Stimulated activated CD4-positive, alpha-beta T cell treated with anti-CD3 and anti-CD28 coated beads, Interleukin-4, amount 100 ng/mL, for 1 hour (primary cell): ENCODE measurements at places on chromosomes 7 and 10.

GRCh38 chr10:27628621-27629020 lies 117.0 kb downstream of the MKX start:
- DNase-seq, result no peak

GRCh38 chr10:92052741-92053140 lies 129.2 kb downstream of the BTAF1 start:
- DNase-seq, result no peak

DNA sequence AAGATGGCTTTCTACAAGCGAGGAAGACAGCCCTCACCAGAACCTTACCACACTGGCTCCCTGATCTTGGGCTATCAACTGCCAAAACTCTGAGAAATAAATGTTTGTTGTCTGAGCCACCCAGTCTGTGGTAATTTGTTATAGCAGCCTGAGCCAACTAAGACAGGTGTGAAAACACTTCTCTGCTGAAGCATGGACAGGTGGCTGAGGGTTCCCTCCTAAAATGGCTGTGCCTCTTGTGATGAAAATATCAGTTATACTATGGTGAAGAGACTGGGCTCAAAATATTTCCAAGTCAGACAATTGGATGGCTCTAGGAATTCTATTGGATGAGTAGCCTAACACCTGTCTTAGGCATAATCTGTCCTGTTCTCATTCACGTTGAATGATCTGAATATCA lies 78.1 kb downstream of the CDK1 start:
- DNase-seq, result no peak

DNA sequence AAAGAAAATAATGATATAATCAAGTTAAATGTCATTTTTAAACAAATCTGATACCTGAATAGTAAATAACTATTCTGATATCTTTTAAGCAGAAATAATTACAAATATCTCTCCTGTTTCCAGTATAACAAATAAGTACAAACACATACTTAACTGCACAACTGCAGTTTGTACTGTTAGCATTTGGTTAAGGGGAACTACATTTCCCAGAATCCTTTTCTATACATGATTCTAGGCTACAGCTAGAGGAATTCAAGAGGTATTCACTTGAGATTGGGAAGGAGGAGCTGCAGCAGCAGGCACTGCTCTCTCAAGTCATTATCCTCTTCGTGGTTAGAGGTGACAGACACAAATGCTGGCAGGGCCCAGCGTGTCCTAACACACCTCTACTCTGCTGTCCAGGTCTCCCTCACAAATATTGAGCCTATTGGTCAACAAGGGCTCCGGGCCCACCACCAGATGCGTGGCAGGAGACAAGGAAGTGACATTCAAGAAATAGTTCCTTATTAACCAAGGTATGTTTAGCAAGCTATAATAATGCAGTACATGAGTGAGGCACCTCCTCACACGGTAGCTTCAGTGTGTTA lies 255.1 kb upstream of the MKLN1 start:
- no peak for DNase-seq

DNA sequence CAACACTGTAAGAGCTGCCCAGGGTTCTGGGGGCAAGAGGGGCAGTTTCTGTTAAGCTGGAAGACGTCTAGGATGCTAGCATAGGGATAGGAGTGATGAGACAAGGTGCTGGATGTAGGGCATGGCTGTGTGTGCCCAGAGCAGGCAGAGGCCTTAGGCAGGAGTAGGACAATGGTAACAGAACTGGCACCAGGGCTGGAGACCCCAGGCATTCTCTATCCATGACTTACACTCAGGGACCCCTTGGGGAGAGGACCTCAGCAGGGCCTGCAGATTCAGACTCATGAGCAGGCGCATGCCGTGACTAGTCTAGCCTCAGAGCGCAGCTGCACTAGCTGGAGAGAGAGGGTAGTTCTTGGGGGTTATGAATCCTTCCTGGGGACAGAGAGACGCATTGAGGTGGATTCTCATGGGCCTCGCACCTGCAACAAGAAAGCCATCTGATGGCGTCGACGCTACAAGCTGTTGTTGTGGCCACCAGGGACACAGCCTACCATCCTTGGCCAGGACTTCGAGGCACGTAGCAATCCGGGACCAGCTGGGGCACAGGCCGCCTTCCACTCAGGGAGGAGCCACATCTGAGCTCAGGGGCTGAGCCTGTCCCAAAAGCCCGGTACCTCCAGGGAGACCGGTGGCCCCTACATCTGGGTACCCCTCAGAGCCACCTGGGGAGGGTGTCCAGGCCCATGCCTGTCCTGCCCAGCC lies 474.1 kb downstream of the PTPRN2 start:
- no peak for DNase-seq

- no peak for DNase-seq
Observed at GRCh38 chr7:85897967-85898366, 711.1 kb upstream of the SEMA3D start.

DNA sequence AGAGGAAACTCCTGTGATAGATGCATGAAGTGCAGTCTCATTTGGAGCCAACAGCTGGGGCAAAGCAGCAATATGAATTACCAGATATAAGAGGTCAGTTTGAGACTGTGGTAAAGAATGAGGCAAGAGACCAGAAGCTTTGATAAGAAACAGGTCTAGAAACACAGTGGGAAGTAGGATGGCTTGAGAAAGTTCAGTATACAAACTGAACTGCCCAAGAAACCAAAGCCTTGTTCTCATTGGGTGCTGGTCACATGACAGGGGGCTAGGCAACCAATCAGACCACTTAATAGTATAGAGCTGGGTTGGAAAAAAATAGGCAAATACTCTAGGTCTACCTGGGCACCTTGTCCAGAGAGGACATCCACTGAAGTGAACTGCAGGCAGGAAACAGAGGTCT lies 46.2 kb upstream of the PLCE1 start:
- no peak for DNase-seq

DNA sequence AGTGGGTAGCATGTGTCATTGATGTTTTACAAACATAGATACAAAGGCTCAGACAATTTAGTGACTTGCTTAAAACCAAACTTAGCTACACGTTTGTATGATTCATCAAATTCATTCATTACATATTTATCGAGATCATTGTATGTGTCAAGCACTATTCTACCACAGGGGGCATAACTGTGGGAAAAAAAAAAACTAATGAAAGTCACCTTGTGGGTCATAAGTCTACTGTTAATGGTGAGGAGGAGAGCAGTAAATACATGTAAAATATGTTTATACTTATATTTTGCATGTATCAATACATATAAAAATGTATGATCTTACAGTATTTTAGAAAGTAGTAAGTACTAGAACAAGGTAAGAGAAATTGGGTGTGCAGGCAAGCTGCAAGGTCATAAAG lies 933.8 kb downstream of the IPMK start:
- no peak for DNase-seq

- DNase-seq, result no peak
Observed at GRCh38 chr10:57964351-57964750, 303.3 kb downstream of the IPMK start.

DNA sequence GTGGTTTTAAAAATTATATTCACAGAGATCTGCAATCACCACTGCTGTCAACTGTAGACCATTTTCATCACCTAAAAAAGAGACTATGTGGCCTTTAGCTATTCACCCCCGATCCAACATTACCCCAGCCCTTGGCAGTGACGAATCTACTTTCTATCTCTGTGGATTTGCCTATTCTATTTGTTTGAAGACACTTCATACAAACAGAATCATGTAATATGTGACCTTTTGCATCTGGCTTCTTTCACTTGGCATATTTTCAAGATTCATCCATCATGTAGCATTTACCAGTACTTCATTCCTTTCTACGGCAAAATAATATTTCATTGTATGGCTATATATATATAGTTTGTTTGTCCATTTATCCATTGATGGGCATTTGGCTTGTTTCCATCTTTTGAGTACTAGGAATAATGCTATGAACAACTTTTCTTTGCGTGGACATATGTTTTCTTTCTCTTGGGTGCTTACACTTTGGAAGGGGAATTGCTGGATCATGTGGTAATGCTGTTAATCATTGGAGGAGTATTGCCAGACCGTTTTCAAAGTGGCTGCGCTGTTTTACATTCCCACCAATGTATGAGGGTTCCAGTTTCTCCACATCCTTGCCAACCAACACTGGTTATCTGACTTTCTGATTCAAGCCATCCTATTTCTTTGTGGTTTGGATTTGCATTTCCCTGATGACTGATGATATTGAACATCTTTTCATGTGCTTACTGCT lies 22.3 kb downstream of the ADAMTS14 start:
- DNase-seq, result no peak

GRCh38 chr10:48480397-48481374 lies 124.2 kb downstream of the ARHGAP22 start:
- no peak for DNase-seq

DNA sequence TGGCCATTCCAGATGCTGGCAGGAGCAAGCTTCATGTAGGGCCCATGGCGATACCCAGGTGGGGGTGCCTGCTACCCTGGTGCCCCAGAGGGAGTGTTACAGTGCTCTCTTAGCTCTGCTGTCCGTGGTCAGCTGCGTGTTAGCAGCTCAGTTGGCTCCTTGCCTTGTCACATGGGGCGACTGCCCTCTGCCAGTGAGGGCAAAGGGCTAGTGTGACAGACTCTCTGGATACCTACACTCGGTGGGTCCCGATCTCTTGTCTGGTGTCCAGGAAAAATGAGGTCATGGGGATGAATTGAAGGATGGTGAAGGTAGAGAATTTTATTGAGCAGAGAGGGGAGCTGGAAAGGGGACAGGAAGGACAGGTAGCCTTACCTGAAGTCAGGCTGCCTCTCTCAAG lies 152.2 kb downstream of the CYP26A1 start:
- no peak for DNase-seq

DNA sequence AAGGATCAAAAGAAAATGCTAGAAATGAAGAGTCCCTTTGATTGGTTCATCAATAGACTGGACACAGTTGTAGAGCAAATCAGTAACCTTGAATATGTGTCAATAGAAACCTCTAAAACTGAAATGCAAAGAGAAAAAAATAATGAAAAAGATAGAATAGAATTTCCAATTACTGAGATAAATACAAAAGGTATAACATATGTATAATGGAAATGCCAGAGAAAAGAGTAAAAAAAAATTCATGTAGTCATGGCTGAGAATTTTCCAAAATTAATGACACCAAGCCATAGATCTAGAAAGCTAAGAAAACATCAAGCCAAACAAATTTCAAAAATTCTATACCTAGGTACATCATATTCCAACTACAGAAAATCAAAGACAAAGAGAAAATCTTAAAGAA lies 62.0 kb upstream of the HGF start:
- DNase-seq, result no peak

DNA sequence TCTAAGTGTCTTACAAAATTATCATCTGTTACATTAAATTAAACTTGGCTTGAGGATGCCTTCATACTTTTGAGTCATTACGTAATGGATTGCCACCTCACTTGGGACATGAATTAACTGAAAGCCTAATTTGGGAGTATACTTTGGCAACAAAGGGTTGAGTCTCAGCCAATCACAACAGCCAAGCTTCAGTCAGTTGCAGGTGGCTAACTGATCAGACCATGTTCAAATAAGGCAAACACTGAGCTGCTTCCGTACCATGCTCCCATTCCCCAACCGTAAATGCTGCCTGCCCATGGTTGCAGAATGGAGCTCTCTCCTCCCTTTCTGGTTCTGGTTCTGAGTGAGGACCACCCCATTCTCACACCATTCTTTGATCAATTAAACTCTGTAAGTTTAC lies 92.9 kb upstream of the STK17A start:
- DNase-seq, result no peak

DNA sequence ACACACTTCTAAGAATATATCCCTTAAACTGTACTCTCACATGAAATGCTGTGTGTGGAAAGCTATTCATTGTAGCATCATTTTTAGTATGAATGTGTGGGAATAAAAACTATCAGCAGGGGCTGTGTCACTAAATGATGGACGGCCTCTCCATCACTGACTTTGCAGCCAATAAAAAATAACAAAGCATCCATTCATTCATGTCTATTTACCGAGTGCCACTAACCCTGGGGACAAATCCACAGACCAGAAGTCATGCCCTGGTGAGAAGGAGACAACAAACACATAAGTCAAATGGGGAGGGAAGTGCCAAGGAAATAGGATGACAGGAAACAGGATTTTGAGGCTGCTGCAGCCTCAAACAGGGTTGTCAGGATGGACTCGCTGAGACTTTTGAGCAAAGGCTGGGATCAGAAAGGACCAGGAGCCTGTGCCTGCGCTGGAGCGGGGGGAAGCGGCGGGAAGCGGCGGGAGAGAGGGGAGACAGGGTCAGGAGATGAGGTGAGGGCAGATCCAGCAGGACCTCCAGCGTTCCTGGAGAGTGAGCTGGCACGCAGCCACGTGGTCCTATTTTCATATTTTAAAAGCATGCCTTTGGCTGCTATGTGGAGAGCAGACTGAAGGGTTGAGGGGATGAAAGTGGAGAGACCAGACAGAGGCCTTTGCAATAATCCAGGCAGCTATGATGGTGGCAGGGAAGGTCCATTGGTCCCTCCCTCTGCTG lies 2.2 kb upstream of the NOM1 start:
- no peak for DNase-seq

DNA sequence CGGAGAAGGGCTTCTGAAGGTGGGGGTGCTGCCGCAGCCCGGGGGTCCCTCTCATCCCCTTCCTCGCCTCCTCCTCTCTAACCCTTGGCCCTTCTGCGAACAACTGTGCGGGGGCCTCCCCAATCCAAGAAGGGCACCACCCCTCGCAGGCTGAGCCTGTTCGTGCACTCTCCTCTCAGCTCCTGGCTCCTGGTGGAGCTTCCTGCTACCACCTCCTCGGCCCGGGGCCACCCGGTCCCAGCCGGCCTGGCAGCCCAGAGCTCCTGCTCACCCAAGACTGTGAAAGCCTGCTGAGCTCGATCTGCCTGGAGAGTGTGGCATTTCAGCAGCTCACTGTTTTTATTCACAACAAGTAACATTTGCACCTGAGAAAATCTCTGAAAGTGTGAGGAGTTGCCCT lies 2.4 kb downstream of the ADGRA1 start:
- DNase-seq, result no peak

DNA sequence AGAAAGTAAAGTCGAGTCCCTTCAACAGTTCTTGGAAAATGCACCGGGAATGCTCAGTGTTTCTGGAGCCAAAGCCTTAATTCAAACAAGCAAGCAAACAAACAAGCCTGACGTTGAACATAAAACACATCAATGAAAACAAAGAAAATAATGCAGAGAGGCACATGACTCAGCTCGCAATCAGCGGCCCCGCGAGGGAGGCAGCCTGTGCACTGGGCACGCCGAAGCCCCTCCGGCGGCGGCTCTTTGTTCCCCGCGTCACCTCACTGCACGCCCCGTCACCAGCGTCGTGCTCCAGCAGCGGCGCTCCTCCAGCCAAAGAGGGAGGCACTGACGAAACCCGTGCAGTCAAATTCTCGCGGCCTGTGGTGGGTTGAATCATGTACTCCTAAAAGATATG lies 151.5 kb downstream of the DNAJB6 start:
- DNase-seq, result no peak

DNA sequence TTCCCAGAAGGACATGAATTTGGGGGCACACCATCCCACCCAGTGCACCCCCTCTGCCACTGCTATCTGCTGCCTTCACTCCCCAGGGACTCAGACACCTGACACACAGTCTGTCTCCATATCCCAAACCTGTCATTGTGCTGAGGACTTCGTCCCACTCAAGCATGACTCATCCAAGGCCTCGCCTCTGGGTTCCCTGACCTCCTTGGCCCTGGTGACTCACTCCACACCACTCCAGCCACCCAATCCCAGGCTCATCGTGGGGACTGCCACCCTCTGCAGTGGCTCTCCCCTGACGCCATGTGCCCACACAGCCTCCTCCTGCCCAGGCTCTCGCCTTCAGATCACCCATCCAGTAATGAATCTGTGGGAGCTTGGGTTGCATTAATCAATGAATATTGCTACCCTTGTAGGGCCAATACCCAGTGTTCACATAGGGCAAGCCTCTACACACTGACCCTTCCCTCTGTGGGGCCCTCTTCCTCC lies 6.6 kb upstream of the INSIG1 start:
- DNase-seq, result no peak

GRCh38 chr10:55519264-55519663 lies 718.2 kb upstream of the PCDH15 start:
- DNase-seq, result no peak
